ENCODE measurements at places on chromosomes 13 and 19.

DNA sequence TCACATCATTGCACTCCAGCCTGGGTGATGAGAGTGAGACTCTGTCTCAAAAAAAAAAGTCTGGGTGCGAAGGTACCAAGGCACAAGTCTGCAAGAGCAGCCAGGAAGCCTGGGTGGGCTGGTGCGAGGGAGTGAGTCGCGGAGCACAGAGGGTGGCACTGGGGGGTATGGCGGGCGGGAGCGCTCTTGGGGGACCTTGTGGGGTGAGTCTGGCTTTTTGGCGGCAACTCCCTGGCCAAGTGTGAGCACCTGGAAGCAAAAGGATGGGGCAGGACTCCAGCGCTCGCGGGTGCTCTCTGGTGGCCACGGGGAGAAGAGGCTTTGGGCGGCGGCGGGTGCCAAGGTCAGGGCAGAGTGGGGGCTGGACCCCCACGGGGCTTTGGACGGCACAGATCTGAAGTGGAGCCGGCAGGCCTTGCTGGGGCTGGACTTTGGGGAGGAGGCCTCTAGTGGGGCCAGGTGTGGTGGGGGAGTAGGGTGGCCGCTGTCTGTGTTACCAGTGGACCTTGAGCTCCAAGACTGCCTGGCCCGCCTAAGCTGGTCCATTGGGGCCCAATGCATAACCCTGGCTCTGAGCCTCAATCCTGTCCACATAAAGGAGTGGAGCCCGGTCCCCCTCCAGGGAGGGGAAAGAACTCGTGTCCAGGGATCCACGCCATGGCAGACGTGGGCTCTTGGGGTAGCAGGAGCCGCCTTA is 1.6 kb downstream of the P2RY11 start:
- DNase-seq = peak; percentile 73

GRCh38 chr13:98874029-98874397 is 103.9 kb downstream of the DOCK9 start:
- DNase-seq = no peak

GRCh38 chr19:45098521-45099466 is 5.8 kb downstream of the PPP1R37 start:
- peak; percentile 58 for DNase-seq

DNA sequence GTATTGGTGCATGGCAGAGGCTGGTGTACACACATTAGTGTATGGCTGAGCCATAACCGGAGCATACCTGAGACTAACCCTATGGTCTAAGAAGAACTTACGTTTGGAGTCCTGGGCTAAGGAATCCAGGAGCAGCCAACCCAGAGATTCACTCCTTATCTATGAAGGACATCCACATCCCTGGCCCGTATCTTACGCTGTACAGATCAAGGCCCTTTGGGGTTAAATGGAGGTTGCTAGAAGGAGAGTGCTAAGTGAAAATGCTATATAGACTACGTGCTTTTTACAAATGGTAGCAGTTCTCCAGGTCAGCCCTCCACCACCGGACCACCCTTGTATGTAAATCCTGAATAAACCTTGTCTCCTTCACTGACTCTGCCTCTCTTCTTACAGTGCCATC is 1.9 kb upstream of the SUGT1 start:
- DNase-seq = no peak

DNA sequence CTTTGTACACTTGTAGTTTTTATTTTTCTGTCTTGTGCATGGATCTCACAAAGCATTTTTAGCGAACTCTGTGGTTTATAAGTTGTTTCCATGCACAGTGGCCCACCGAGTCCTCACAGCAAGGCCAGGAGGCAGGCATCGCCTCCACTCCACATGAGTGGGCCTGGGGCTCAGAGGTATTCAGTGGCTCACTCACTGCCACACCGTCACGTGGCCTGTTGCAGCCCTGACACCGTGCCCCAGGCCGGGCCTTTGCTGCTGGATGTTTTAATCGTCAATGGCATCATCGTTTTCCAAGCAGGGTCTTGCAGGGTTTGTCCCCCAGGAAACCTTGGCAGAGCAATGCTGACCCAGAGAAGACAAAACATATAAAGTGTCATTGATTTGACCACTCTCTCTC is 59.8 kb downstream of the SPACA7 start:
- no peak for DNase-seq

DNA sequence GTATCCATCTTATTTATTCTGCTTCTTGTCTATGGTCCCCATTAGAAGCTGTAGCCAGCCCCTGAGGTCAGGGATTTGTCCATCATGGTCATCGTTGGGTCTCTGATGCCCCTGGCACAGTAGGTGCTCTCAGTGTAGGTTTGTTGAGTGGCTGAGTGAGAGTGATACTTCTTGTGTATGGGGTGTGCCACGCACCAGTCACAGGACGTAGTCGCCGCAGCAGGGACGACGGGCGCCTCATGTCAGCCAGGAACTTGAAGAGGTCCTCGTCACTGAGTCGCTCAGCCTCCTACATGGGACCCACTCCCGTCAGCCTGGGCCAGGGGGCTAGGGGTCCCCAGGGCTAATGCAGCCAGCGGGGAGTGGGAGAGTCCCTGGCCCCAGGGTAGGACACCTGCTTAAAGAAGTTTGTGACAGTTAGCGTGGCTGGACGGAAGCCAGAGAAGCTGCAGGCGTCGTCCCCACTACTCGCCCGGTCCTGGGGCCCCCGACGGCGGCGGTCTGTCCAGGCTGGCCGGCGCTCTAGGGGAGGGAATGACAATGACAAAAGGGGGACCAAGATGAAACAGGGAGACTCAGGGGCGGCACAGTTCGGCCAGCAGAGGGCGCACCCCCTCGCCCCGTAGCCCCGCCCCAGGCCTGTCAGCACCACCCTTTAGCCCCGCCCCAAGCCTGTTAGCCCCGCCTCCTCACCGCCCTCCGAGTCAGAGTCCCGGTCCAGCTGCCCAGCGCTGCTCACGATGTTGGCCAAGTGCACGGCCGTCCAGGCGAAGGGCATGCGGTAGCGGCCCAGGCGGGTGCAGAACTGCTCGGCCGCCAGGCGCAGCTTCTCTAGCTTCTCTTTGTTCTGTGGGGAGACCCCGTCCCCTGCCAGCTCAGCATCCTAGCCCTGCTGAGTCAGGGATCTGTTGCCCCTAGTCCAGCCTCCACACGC is 3.7 kb downstream of the ANGPTL8 start:
- DNase-seq = peak; percentile 97

- no peak for DNase-seq
Measured at GRCh38 chr13:21316376-21316775, 139.9 kb downstream of the MRPL57 start.

GRCh38 chr19:35717665-35718344 is at the start of gene KMT2B:
Gene KMT2B, plus strand, starts transcription at chr19:35718003. Its CDS starts 16 bp downstream, at chr19:35718019.
- DNase-seq = no peak

- no peak for DNase-seq
Measured at GRCh38 chr19:45852983-45853382, 10.0 kb downstream of the SYMPK start.

DNA sequence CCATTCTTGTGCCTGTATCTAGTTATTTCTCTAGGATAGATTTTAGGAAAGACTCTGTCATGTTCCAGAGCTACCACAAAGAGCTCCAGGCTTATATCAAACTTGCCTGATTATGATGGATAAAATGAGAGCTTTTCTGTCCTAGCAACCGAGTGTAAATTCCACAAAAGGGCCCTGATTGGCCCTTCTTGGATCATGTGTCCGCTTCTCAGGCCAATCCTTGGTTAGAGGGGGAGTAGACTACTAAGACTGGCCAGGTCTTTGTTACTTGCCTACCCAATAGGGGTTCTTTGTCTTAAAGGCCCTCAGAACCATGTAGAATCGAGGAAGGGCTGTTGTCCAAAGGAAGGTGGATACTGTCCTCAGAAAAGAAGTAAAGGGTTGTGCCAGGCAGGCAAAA is 2.4 kb downstream of the DHX34 start:
- DNase-seq = peak; percentile 47

DNA sequence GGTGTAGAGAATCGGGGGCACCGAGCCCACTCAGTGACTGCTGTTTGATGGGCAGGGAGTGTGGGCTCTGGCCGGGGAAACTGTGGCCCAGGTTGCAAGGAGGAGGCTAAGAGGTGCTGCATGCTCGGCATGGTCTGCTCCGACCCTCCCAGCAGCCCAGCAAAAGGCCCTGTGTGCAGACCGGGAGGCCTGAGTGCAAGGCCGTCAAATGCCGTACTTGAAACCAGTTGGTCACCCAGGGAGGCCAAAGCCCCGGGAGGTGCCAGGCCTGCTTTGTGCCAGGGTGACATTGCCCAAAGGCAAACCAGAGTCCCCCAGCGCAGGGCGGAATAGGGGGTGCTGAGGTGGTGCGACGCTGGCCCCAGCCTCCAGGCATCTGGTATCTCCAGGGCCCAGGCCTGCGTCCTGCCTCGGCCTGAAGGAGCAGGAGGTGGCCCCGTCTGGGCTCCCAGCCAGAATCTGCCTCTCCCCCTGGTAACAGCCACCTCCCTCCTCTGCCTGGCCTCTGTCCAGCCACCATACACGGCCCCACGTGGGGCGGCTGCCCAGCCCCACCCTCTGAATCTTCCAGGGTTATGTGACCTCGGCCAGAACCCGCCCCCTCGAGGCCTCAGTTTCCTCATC is 4.0 kb downstream of the PIK3R2 start:
- DNase-seq = peak; percentile 98

- DNase-seq = no peak
Measured at GRCh38 chr19:35224681-35225571, 3.6 kb downstream of the FAM187B start.

GRCh38 chr13:98910501-98910951 is 67.3 kb downstream of the DOCK9 start:
- DNase-seq = no peak

DNA sequence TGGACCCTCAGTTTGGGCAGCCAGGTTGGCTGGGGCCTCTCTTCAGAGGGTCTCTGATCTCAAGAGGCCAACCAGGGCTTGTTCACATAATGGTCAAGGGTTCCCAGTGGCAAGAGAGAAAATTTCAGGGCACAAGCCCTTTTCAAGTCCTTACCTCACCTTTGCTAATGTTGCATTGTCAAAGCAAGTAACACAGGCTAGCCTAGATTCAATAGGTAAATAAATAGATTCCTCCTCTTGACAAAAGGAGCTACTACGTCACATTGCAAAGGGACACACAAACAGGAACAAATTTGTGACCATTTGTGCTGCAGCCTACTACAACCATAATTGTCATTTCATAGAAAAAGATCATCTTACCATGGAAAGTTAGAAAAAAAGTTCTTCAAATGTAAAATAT is 33.9 kb upstream of the FRY start:
- DNase-seq = no peak

Measured in BE2C (cell line).